ENCODE measurements at places on chromosomes 3 and 15.

- no peak for DNase-seq
Observed at GRCh38 chr3:15367059-15367458, 34.7 kb upstream of the SH3BP5 start.

DNA sequence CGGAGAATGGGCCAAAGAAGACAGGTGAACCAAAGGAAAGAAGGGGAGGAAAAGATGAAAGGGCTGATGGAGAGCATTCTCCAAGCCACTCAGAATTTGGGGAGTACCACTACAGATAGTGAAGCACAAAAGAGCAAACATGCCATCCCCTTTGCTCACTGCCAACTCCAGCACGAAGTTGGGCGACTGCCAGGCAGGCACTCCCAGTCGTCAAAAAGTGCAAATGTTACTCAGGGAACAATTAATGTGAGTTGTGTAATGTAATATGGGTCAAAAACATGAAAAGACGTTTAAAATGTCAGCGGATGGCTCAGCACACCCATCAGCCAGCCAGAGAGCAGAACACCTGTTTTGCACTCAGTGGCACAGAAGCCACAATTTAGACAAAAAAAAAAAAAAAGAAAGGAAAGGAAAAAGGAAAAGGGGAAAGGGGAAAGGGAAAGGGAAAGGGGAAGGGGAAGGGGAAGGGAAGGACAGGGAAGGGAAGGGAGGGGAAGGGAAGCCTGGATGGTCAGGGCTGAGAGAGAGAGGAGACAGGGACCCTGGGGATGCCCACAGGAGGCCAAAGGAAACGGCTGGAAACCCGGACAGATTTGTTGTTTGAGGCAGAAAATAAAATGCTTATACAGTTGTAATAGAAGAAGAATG, 82.7 kb downstream of the COL8A1 start:
- DNase-seq = no peak

DNA sequence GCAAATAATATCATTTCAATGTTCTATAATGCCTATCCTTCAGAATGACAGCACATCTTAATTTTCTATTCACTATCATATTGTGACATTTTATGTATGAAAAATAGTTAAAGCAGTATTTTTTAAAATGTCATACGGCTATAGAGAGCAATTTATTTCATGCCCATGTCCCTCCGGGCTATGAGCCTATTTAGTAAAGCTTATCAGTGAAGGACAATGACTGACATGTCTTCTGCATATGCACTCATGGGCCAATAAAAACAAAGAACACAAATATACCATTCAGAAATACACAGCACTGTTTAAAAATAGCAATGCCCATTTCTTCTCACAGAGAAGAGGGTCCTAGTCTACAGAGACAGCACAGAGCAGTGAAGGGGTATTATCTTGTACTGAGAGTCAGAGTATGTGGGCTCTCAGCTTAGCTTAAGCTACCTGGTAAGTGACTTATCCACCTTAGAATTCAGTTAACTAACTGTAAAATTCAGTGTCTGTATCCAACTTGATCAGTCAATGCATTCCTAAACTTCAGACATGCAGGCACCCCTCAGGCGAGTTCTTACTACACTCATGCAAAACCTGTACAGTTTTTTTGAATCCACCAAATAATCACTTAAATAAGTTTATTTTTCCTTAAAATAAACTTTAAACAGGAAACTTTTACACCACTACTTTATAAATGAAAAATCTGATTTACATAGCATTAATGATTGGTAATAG, 9.0 kb downstream of the GOLIM4 start:
- DNase-seq = no peak

DNA sequence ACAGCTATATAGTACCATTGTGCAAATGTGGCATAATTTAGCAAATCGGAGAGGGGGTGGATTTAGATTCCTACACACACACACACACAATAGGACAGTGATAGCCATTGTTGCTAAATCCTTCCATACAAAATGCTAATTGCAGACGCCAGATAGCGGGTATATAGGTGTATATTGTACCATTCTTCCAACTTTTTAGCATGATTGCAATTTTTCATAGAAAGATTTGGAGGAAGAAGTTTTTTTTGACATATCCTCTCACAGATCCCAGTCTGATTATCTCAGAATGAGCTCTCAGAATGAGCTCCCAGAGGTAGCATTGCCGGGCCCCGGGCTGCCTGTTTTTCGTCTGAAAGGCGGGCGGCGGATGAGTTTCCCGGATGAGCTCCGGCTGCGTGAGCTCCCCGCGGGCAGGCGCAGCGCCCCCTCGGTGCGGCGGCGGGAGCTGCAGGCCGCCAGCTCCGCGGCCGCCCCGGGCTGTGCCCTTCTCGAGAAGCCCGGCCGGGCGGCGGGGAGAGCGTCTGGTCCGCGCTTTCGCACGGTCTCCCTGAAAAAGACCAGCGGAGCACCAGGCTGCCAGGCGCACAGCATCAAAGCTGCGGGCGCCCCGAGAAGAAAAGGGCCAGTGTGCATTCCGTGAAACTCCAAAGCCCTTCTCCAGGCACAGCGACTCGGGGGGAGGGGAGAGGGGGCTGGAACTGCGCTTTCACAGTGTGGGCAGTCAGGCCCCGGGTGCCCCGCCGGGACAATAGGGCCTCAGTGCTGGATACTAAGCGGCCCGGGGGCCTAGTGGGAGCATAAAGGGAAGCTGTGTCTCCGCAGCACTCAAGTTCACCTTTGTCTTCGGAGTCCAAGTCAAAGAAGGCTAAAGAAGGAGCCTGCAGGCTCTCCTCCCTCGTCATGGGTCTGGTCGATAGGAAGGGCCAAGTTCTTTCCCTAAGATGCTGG, 12.0 kb upstream of the SHC4 start:
- peak; percentile 75 for DNase-seq

GRCh38 chr3:128263946-128264345, 110.7 kb downstream of the EEFSEC start:
- no peak for DNase-seq

GRCh38 chr15:38758043-38758442, 193.4 kb upstream of the RASGRP1 start:
- DNase-seq = no peak

- no peak for DNase-seq
Observed at GRCh38 chr3:138461246-138461645, 26.8 kb downstream of the ESYT3 start.

- no peak for DNase-seq
Observed at GRCh38 chr15:55695432-55695831, 47.5 kb downstream of the PRTG start.

DNA sequence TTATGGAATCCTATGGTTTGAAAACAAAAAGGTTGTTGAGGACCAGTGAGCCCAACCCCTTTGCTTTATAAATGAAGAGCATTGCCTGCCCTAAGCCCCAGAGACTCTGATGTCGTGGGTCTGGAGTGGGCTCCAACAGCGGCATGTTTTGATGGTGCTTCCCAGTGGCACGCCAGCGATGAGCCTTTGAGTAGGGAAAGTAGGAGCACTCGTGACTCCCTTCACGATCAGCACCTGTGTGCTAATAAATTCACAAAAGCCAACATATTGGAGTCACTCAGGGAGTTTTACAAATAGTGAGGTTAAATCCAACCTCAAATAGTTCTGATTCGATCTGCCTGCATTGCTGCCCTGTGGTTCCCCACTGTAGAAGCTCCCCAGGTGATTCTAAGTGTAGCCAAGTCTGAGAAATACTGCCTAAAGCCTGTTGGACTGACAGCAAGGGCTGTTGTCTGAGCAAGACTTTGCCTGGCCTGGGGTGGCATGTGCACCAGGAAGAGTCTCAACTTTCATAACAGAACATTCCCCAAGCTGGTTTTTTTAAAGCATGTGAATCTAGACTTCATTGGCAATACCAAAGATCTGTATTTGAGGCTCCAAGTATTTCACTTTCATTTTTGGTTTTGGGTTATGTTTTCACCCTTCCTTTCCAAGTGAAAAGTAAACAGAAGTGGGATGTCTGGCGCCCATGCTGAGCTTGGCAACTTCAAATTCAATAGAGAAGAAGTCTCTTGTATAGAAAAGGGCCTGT, 9.9 kb downstream of the CCR5 start:
- DNase-seq = no peak

DNA sequence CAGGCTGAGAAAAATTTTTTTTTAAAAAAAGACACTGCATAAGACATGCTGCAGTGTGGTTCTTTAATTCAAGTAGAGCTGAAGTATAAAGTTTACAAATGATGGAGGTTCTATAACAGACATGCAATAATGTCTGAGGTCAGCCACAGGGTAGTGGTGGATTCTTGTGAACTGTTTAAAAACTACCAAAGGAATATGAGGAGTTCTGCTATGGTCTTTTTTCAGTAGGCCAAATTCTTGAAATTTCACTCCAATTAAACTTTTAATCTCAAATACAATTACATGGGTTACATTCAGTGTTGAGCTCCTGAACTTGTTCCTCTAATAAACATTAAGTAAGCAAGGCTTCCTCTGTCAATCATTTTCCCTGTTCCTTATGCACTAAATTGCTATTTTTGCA, 122.7 kb downstream of the PLD1 start:
- no peak for DNase-seq

DNA sequence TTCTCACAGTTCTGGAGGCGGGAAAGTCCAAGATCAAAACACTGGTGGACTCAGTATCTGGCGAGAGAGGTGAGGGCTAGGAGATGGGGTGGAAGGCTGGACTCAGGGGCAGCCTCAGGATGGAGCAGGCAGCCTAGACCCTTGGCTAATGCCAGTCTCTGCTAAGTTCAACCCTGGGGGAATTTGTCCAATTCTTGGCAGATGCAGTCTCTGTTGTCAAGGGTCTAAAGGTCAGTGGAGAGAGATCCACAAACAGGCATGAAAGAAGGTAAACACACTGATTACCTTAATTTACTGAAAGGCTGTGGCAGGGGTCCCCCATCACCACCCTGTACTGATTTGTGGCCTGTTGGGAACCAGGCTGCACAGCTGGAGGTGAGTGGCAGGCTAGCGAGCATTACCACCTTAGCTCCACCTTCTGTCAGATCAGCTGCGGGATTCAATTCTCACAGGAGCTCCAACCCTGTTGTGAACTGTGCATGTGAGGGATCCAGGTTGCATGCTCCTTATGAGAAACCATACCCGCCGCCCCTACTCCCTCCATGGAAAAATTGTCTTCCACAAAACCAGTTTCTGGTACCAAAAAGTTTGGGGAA, 32.5 kb upstream of the RHCG start:
- no peak for DNase-seq

DNA sequence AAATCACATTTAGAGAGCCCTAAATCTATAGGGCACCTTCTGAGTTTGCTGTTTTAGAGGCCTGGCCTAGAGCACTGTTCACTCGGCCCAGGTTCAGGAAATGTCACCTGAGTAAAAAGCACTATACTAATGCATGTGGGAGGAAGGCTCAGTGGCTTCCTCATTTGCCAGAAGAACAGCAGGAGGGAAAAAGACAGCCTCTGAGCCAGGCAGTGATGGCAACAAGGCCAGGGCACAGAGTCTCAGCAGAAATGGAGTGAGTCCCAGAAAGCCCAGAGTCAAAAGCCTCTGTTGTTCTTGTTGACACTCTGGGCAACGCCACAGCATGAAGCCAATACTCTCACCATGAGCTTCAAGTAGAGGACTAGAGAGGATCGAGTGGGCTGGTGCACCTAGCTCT, 25.9 kb downstream of the LTF start:
- DNase-seq = no peak

DNA sequence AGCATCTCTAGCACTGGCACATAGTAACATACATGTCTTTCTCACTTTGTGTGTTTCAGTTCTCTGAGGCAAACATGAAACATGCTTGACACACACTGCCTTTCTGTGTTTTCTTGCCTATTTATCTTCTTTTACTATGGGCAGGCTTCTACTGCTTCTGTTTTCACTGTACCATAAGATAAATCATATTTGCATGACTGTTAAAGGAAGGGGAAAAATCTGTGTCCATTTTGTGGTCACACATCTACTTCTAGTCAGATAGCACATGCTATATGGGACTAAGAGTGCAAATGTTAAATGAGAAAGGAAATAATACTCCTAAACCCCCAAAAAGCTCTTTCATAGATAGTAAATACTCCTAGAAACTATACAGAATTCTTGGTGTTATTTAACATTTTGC, 386.4 kb downstream of the ZBTB20 start:
- DNase-seq = no peak

DNA sequence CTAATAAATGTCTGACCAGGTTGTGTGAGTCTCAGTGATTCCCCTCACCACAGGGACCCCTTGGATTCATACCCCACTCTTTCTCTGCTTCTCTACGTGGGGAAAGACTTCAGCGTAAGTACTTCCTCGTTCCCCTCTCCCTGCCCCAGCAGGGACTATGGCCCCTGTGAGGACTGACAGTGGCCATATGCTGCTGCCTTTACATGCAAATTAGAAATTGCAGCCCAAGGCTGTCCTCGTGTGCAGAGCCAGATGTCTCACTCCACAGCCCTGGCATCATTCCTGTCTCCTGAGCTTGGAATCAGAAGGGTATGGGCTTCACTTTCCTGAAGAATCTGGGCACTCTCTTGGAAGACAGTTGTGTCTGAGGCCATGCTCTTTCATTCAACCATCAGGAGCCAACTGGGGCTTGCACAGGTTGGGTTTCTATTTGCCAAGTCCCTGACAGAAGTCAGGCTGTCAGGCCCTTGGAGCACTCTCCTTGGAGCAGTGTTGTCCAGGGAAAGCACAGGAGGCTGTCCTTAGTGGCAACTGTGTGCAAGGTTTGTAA, 30.5 kb upstream of the IQCF2 start:
- no peak for DNase-seq

- no peak for DNase-seq
Observed at GRCh38 chr15:42595626-42596240, 20.3 kb downstream of the STARD9 start.

DNA sequence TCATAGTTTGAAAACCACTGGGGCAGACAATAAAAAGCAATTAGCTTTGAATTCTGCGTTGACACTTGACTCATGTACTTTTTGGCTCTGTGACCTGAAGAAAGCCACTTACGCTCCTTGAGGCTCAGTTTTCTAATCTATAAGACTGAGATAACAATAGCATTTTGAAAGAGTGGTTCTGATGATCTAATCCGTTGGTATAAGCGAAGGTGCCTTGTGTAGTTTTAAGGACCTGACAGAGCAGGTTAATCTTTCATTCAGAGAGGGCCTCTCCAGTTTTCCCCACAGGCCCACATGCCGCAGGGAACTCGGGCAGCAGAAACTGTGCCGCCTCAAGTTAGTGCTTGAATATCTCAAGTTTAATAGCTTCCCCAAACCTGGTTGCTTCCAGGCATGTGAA, 306.0 kb upstream of the GBE1 start:
- DNase-seq = no peak

GRCh38 chr3:72573051-72573450, 275.2 kb downstream of the SHQ1 start:
- no peak for DNase-seq
